ENCODE measurements at places on chromosomes 5 and 9.

GRCh38 chr5:15791859-15792258, 291.9 kb downstream of the FBXL7 start:
- DNase-seq: no peak

GRCh38 chr9:69047371-69047770, 11.8 kb downstream of the FXN start:
- no peak for DNase-seq

- no peak for DNase-seq
These were observed 844 bp downstream of the POLR3G start for GRCh38 chr5:90475436-90475980.

GRCh38 chr5:127518319-127518621, 830 bp downstream of the PRRC1 start:
- no peak for DNase-seq

- DNase-seq: no peak
These were observed 271.4 kb downstream of the ELAVL2 start for GRCh38 chr9:23554686-23555085.

DNA sequence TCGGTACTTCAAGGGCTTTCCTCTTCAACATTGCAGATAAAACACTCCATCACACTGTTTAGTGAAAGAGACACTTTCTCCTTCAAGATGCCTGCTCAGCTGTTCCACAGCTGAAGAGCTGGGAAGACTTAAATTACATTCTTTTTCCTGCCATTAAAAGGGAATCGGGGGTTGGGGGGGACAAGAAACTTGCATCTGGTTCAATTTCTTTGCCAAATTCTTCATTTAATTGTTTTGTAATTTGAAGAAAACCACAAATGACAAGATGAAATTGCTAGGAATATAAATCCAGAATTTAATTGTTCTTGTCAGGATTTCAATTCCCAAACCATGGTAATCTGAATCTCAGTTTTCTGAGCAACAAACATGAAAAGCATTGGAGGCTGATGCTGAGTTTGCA, 478.3 kb downstream of the EBF1 start:
- DNase-seq: no peak

All from T1000 (cell line).